ENCODE measurements at places on chromosomes 7 and 10. TPM values are rescaled to one million over a fixed set of nuclear protein-coding genes. Genes with fewer than 3 reads are reported as not detected.

GRCh38 chr10:127148933-127149220 is 47.5 kb downstream of the INSYN2A start:
- peaks cover 5% of the 10 kb centered on the region for H3K4me1 ChIP-seq
- no peaks in the 10 kb centered on the region for H3K36me3 ChIP-seq
- no peak overlapping the region for H3K27ac ChIP-seq
- H3K27me3 ChIP-seq = no peaks in the 10 kb centered on the region
- DNase-seq = no peak

DNA sequence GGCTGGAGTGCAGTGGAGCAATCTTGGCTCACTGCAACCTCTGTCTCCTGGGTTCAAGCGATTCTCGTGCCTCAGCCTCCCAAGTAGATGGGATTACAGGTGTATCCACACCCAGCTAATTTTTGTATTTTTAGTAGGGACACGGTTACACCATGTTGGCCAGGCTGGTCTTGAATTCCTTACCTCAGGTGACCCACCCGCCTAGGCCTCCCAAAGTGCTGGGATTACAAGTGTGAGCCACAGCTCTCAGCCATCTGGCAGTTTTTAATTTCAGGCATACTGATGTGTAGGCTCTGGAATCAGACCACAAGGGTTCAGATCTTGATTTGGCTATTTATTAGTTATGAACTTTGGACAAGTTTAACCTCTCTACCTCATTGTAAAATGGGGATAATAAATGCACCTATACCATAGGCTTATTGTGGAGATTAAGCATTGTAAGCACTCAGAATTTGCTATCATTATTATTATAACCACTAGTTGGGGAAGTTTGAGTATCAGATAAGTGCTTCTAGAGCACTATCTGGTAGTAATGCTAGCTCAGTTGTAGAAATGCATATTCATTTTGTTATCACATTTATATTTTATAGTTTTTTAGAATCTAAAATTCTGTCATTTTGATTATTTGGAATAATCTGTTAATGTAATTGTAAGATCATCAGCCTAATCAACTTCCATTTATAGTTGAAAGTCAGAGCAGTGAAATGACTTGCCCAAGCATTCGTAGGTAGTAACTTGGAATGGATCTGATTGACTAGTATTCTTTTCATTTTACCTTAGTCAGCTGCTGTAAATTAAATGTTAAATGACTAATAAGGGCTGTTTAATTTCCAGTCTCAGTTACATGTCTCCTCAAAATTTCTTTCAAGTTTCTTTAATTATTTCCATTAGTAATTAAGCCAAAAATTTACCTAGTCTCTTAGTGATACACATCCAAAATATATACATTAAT is 22.5 kb downstream of the KMT2E start:
- H3K36me3 ChIP-seq = peaks cover 43% of the 10 kb centered on the region

Gene FZD8
- 1.0 TPM for total RNA-seq

DNA sequence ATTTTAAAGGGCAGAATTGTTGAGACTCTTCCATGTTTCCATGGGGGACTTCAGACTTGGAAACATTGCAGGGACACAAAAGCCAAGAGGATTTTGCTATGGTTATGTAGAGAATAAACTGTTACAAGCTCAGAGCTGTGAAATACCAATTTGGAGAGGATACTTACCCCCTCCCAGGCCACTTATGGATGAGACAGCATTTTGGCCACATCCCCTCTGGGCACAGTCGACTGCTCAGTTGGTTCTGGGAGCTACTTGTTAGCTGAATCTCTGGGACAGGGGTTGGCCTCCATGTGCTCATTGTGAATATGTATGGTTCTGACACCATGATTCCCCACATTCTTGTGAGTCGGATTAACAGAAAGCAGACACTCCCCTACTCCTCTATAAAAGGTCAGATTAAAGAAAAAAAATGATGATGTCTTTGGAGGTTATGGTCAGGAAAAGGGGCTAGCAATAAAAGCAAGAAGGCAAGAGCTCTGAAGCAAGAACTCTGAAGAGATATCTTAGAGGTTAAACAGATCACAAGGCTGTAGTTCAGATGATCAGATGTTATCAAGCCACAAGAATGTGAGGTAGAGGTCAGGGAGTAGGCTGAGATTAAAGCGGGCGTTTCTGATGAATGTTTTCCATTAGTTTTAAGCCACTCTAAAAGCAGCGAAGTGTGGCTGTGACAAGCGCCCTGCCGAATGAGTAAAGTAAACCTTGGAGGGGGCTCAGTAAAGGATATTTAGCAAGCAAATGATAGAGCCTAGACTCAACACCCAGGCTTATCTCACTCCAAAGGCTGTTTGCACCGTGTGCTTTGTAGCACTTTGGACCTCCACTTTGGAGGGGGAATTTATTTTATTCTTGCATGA is 17.2 kb downstream of the STAMBPL1 start:
- no peak for DNase-seq
- H3K27me3 ChIP-seq = no peaks in the 10 kb centered on the region
- H3K36me3 ChIP-seq = peaks cover 58% of the 10 kb centered on the region
- peaks cover 84% of the 10 kb centered on the region for H3K4me1 ChIP-seq

DNA sequence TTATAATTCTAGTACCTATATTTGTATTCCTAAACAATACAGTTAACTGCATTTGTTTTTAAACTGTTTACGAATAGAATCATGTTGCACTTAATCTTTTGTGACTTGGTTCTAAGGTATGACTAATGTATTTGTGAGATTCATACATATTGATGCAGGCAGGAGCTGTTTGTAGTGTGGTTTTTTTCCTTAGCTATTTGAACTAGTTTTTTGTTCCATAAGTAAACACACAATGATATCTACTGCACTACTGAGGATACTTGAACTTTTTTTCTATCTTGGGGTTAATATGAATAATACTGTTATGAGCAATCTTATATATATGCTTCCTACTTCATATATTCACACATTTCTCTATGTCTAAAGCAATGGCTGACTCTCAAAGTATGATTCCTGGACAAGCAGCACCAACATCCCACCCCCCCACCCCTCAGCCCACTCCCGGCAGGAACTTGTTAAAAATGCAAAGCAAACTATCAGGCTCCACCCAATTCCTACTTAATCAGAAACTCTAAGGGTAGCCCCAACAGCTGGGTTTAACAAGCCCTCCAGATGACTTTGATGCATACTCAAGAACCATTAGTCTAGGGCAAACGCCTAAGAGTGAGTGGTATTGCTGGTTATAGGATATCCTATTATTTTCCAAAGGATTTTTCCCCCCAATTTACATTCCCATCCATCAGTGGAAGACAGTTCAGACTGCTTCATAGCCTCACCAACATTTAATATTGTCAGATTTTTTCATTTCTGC is 25.8 kb downstream of the BRAF start:
- H3K4me1 ChIP-seq = peaks cover 30% of the 10 kb centered on the region
- no peaks in the 10 kb centered on the region for H3K27me3 ChIP-seq
- peaks cover 20% of the 10 kb centered on the region for H3K36me3 ChIP-seq
- no peak overlapping the region for H3K27ac ChIP-seq
- no peak overlapping the region for H3K4me3 ChIP-seq

GRCh38 chr7:47724335-47724982 is 142.5 kb upstream of the TNS3 start:
- H3K4me1 ChIP-seq = no peaks in the 10 kb centered on the region
- H3K4me3 ChIP-seq = no peak overlapping the region
- no peak for DNase-seq
- H3K36me3 ChIP-seq = no peaks in the 10 kb centered on the region
- no peak overlapping the region for H3K27ac ChIP-seq

GRCh38 chr7:49766966-49767365 is 6.5 kb upstream of the VWC2 start:
- peaks cover 16% of the 10 kb centered on the region for H3K27me3 ChIP-seq
- no peak overlapping the region for H3K27ac ChIP-seq
- H3K4me3 ChIP-seq = no peak overlapping the region
- no peaks in the 10 kb centered on the region for H3K4me1 ChIP-seq
- no peak for DNase-seq

DNA sequence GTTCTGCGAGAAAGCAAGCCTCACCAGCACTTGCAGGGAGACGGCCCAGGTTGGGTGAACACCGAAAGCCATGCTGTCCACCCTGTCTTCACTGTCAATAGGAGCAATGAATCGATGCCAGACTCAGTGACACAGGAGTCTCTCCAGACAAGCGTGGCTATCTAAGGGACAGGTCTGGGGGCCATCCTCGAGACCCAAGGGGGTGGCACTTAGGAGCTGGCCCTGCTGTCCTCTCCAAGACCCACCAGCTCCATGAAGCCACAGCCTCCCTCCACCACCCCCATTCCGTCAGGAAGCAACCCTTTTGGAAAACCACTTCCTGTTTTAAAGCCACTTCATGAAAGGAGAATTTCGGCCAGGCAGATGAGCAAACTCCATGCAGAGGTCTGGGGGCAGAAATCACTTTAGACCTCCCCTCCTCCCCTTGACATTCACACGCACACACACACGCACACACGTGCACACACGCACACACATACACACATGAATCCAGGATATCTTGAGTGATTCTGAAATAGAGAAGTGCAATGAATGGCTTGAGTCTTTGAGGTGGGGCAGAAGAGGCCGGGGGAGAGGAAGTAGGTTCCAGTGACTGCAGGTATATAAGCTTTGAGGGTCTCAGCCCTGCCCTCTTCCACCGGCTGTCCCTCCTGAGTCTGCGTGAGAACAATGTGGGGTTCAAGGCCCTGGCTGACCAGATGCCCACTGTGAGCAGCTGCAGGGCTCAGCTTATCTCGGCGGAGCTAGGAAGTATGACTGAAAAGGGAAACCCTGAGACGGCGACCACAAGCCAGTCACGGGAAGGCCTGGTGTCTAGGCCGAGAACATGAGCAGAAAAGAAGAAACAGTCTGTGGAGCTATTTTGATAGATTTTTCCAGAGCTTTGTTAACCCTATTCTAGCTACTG is 25.0 kb downstream of the RGS10 start:
- peak overlapping the region; percentile 47 for H3K4me3 ChIP-seq
- H3K36me3 ChIP-seq = peaks cover 82% of the 10 kb centered on the region
- H3K4me1 ChIP-seq = peaks cover 36% of the 10 kb centered on the region
- H3K27me3 ChIP-seq = no peaks in the 10 kb centered on the region
- peak; percentile 51 for DNase-seq

Gene RAPGEF5
- total RNA-seq = 0.82 TPM

GRCh38 chr7:70390251-70390650 is 741.7 kb upstream of the GALNT17 start:
- no peak overlapping the region for H3K4me3 ChIP-seq
- H3K27me3 ChIP-seq = no peaks in the 10 kb centered on the region
- no peaks in the 10 kb centered on the region for H3K4me1 ChIP-seq
- DNase-seq = no peak

Gene FBXO24
- total RNA-seq = 0.37 TPM

Gene STX1A
- 17.6 TPM for total RNA-seq

Gene NUTM2A
- total RNA-seq = 0.30 TPM

- H3K36me3 ChIP-seq = no peaks in the 10 kb centered on the region
- no peak for DNase-seq
- H3K4me3 ChIP-seq = no peak overlapping the region
- no peaks in the 10 kb centered on the region for H3K27me3 ChIP-seq
- no peaks in the 10 kb centered on the region for H3K4me1 ChIP-seq
Measured at GRCh38 chr10:27911011-27911410, 87.9 kb downstream of the ODAD2 start.

Gene SPRN
- not detected for total RNA-seq

GRCh38 chr7:106679153-106679931 is 18.4 kb upstream of the CCDC71L start:
- no peaks in the 10 kb centered on the region for H3K27me3 ChIP-seq
- no peak overlapping the region for H3K4me3 ChIP-seq
- H3K27ac ChIP-seq = peak overlapping the region; percentile 35
- H3K36me3 ChIP-seq = no peaks in the 10 kb centered on the region

Gene COL1A2
- total RNA-seq = 1.4 TPM

Gene HMX3
- total RNA-seq = not detected

Gene ZNF398
- total RNA-seq = 16.9 TPM

Gene TEX47
- not detected for total RNA-seq

DNA sequence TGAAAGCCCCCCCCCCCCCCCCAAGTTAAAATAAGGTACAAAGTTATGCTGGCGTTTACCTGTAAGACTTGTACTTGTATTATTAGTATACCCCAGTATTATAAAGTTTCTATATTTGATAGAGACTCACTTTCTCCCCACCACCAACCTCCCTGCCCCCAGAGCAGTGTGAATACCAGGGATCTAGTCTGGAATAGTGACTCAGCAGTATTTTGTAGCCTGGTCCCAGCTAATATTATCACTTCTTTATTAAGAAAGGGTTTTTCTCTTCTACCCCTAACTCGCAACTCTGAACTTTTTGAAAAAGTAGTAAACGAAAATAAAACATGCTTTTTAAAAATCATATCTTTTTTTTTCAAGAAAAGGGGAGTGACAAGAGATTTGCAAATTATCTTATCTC is 26.7 kb downstream of the GLI3 start:
- peaks cover 1% of the 10 kb centered on the region for H3K27me3 ChIP-seq
- H3K27ac ChIP-seq = no peak overlapping the region
- no peak for DNase-seq
- H3K4me3 ChIP-seq = no peak overlapping the region
- no peaks in the 10 kb centered on the region for H3K4me1 ChIP-seq

DNA sequence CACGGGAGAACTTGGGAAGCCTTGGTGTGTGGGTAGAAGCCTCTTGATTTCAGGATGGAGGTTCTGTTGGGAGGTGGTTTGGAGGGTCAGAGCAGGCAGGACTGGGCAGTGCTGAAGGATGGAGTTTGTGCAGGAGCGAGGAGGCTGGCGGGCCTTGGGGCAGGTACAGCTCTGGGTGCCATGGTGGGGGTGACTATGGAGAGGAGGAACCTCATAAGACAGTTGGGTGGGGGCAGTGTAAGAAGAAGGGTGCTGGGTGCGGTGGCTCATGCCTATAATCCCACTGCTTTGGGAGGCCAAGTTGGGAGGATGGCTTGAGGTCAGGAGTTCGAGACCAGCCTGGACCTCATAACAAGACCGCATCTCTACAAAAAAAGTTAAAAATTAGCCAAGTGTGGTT is 54.7 kb upstream of the GTF2IRD1 start:
- no peak for DNase-seq
- no peaks in the 10 kb centered on the region for H3K36me3 ChIP-seq
- no peak overlapping the region for H3K27ac ChIP-seq

GRCh38 chr10:114061789-114062188 is 18.1 kb downstream of the ADRB1 start:
- H3K36me3 ChIP-seq = no peaks in the 10 kb centered on the region
- H3K27ac ChIP-seq = no peak overlapping the region
- no peak for DNase-seq
- H3K4me1 ChIP-seq = peaks cover 19% of the 10 kb centered on the region

GRCh38 chr7:121298831-121299239 is 30.0 kb upstream of the WNT16 start:
- no peaks in the 10 kb centered on the region for H3K4me1 ChIP-seq
- no peaks in the 10 kb centered on the region for H3K36me3 ChIP-seq
- H3K27ac ChIP-seq = no peak overlapping the region
- DNase-seq = no peak
- peaks cover 6% of the 10 kb centered on the region for H3K27me3 ChIP-seq

- H3K27ac ChIP-seq = no peak overlapping the region
- no peak overlapping the region for H3K4me3 ChIP-seq
- DNase-seq = no peak
- H3K27me3 ChIP-seq = no peaks in the 10 kb centered on the region
- no peaks in the 10 kb centered on the region for H3K36me3 ChIP-seq
Measured at GRCh38 chr10:132105302-132105995, 39.7 kb downstream of the JAKMIP3 start.

- DNase-seq = no peak
- no peak overlapping the region for H3K27ac ChIP-seq
- no peaks in the 10 kb centered on the region for H3K27me3 ChIP-seq
- no peak overlapping the region for H3K4me3 ChIP-seq
Measured at GRCh38 chr7:80721883-80722615, 83.6 kb downstream of the CD36 start.
